Neural crest cell (in vitro differentiated cells): ENCODE measurements at places on chromosomes 7 and 10.

DNA sequence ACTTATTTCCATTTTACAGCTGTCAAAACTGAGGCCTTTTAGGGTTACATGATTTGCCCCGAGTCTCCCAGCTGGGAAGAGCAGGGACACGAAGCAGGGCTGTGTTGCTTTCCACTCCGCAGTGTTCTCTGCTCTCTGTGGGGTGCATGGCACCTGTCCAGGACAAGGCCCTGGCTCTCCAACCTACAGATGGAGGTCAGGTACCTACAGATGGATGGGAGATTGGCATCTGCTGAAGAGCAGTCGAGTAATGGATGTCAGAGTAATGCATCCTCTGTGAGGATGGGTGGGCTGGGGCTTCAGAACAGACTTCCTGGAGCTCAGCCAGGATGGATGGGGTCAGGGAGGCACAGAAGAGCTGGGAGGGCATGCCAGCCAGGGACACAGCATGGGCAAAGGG lies 85.0 kb downstream of the EMX2 start:
- no peaks in the 10 kb centered on the region for H3K4me1 ChIP-seq
- H3K4me3 ChIP-seq = no peak overlapping the region
- H3K36me3 ChIP-seq = no peaks in the 10 kb centered on the region
- H3K27ac ChIP-seq = no peak overlapping the region

DNA sequence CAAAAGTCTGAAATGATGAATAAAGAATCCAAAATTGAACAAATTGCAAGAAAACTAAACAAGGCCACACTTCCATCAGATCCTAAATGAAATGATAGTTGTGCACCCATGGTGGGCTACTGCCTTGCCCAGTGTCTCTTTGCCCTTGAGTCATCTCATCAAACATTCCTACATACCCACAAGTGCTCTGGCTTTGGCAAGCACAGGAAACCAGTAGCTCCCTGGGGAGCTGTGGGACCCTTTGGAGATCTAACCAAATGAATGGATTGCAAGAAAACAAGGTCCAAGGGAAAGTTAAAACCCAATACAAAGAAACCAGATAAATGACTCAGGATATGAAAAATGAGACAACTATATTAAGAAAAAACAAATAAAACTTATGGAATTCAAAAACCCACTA lies 129.8 kb upstream of the TMEM229A start:
- no peak for DNase-seq
- no peak overlapping the region for H3K27ac ChIP-seq
- peaks cover 5% of the 10 kb centered on the region for H3K4me1 ChIP-seq
- H3K36me3 ChIP-seq = peaks cover 4% of the 10 kb centered on the region
- no peaks in the 10 kb centered on the region for H3K27me3 ChIP-seq
- no peak overlapping the region for H3K4me3 ChIP-seq

DNA sequence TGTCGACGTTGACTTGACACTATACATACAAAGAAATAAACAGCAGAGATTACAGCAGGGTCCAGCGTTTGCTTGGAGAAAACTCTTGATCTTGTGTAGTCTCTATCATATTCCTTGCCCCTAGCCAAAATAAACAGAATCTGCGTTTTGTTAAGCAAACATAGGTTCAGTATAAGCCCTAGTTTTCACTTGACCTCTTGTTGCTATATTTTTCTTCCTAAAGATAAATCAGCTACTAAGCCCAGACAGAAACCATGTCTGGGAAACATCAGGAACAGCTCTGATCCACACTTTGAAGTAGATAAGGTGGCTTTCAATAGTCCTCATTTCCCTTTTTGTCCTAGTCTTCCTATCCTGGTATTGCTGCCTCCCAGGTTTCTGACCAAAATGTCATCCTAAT lies 328.2 kb upstream of the MAGI2 start:
- DNase-seq = no peak
- H3K27me3 ChIP-seq = peaks cover 2% of the 10 kb centered on the region
- no peak overlapping the region for H3K27ac ChIP-seq
- no peaks in the 10 kb centered on the region for H3K4me1 ChIP-seq

- H3K27me3 ChIP-seq = no peaks in the 10 kb centered on the region
- H3K27ac ChIP-seq = peak overlapping the region; percentile 22
- H3K36me3 ChIP-seq = peaks cover 3% of the 10 kb centered on the region
- DNase-seq = no peak
Measured at GRCh38 chr7:116949941-116950801, 3.1 kb upstream of the ST7 start.

GRCh38 chr7:159218607-159219006 lies 73.9 kb upstream of the VIPR2 start:
- no peak for DNase-seq
- H3K36me3 ChIP-seq = no peaks in the 10 kb centered on the region
- no peak overlapping the region for H3K27ac ChIP-seq
- H3K4me1 ChIP-seq = peaks cover 5% of the 10 kb centered on the region

DNA sequence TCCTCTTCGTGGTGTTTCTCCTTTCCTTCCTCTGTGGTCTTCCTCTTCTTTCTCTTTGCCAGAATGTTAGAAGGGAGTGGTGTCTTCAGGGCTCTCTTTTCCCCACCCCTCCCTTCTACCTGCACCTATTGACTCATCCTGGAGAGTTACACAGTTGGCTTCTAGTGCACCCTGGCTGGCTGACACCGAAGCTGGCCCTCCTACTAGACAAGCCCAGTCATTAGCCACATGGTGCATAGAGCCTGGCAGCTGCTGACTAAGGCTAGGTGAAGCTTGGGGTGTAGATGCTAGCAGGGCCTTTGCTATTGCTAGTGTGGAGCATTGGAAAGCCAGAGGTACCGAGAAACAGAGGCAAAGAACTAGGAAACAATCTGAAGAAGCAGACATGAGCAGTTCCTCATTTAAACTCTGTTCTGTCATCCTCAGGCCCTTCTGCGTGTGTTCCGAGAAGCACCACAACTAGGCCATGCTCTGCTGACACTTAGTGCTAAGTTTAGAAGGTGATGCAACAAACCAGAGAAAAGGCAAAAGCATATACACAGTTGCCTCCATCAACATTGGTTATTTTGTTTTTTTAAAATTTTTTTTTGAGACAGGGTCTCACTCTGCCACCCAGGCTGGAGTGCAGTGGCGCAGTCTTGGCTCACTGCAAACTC lies 213.9 kb downstream of the BAMBI start:
- H3K27me3 ChIP-seq = peaks cover 5% of the 10 kb centered on the region
- no peak for DNase-seq
- no peaks in the 10 kb centered on the region for H3K36me3 ChIP-seq
- no peak overlapping the region for H3K4me3 ChIP-seq
- H3K27ac ChIP-seq = no peak overlapping the region

DNA sequence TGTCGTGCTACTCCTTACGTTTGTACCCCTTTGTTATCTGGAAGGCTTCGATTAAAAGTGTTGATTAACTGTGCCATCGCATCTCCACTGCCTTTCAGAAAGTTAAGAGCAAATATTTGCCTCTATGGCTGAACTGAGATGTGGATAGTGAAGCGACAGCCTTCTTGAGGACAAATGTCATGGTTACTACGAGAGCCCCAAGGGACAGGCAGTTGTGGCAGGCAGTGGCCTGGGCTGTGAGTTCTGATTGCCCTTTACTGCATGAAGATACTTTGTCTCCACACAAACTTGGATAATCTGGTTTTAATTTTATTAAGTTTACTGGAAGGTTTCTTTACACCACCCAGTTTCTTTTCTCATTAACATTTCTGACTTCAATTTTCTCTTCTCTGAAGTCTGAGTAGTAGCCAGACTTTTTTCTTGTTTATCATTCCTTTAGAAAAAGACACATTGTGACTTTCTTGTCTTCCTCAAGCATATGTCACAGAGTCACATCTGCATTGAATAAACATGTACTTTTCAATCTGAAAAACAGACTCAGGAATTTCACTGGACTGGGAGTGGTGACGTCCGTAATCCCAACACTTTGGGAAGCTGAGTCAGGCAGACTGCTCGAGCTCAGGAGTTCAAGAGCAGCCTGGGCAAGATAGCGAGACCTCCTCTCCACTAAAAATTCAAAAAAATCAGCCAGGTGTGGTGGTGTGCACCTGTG lies 1.5 kb downstream of the TAS2R41 start:
- DNase-seq = no peak
- no peak overlapping the region for H3K27ac ChIP-seq
- H3K36me3 ChIP-seq = no peaks in the 10 kb centered on the region
- H3K4me3 ChIP-seq = no peak overlapping the region
- no peaks in the 10 kb centered on the region for H3K27me3 ChIP-seq

GRCh38 chr10:125086691-125087090 lies 73.7 kb downstream of the CTBP2 start:
- H3K4me1 ChIP-seq = peaks cover 54% of the 10 kb centered on the region
- H3K27ac ChIP-seq = no peak overlapping the region
- H3K27me3 ChIP-seq = no peaks in the 10 kb centered on the region
- H3K4me3 ChIP-seq = no peak overlapping the region
- peaks cover 20% of the 10 kb centered on the region for H3K36me3 ChIP-seq
- DNase-seq = no peak

DNA sequence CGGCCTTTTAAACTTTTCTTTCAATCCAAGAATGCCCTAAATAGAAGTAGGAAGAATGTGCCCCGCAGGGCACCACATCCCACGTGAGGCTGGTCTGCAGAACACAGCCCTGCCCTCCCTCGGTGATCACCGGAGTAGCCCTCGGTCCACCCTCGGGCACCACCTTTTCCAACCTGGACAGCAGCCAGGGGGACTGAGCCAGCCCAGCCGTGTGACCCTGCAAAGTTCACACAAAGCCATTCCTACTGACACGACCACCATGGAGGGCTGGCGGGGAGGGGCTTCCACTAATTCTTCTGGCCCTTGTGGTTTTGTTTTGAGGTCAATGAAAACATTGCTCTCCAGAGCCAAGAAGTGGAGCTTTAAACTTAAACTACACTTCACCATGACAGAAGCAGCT lies 132.2 kb downstream of the TCERG1L start:
- no peaks in the 10 kb centered on the region for H3K4me1 ChIP-seq
- H3K27me3 ChIP-seq = no peaks in the 10 kb centered on the region
- no peak overlapping the region for H3K27ac ChIP-seq
- no peaks in the 10 kb centered on the region for H3K36me3 ChIP-seq
- DNase-seq = no peak

GRCh38 chr10:18793951-18794350 lies 134.7 kb downstream of the ARL5B start:
- DNase-seq = no peak
- H3K27ac ChIP-seq = no peak overlapping the region
- no peaks in the 10 kb centered on the region for H3K4me1 ChIP-seq
- no peaks in the 10 kb centered on the region for H3K27me3 ChIP-seq
- H3K4me3 ChIP-seq = no peak overlapping the region

DNA sequence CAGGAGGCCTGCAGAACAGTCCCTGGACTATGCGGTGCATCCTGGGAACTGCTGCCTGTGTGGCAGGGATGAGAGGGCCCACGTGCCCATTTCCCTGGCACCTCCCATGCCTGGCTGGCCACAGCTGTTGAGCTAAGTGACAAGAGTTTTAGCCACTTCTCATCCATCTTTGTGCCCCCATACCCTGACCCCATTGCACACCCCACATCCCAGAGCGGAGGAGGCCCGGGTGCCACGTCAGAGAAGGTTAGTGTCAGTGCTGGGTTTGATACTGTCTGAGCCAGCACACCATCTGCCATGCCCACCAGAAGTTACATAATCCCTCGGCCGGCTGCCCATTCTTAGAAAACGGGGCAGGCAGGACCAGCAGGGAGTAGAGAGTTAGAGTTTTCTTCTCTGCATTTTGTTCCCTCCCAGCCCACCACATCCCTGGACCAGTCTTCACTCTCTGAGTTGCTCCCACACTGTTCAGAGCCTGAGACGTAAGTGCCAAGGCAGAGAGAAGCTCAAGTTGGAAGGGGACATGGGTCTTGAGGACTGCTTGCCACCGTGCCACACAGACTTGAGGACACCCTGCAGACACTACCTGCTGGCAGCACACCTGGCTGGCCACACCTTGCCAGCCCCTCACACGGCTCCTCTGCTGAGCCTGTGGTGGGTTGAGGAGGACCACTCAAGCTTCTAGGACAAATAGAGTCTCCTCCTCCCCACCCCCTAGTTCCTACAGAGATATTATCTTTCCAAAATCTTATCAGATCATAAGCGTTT lies 13.1 kb downstream of the UNC5B start:
- H3K4me3 ChIP-seq = no peak overlapping the region
- no peak for DNase-seq
- no peaks in the 10 kb centered on the region for H3K36me3 ChIP-seq

GRCh38 chr7:101630591-101630990 lies 1.5 kb upstream of the MYL10 start:
- H3K4me3 ChIP-seq = no peak overlapping the region
- no peak overlapping the region for H3K27ac ChIP-seq
- H3K36me3 ChIP-seq = no peaks in the 10 kb centered on the region
- peaks cover 15% of the 10 kb centered on the region for H3K4me1 ChIP-seq

DNA sequence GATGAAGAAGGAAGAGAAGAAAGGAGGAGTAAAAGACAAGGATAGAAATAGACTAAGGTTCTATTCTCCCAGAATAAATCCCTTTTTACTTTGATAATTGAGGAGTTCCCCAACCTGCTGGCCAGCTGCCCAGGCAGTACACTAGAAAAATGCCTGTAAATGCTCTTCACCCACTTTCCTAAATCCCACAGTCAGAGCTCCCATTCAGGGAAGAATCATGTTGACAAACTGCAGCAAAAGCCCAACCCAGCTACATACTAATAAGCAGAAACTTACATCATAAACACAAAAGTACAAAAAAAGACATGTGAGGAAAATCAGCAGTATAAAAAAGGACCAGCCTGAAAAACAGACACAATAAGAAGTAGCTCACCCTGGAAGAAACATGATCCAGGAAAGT lies 15.8 kb upstream of the KDM7A start:
- H3K36me3 ChIP-seq = no peaks in the 10 kb centered on the region
- no peak for DNase-seq
- no peak overlapping the region for H3K27ac ChIP-seq
- no peak overlapping the region for H3K4me3 ChIP-seq
- no peaks in the 10 kb centered on the region for H3K4me1 ChIP-seq

DNA sequence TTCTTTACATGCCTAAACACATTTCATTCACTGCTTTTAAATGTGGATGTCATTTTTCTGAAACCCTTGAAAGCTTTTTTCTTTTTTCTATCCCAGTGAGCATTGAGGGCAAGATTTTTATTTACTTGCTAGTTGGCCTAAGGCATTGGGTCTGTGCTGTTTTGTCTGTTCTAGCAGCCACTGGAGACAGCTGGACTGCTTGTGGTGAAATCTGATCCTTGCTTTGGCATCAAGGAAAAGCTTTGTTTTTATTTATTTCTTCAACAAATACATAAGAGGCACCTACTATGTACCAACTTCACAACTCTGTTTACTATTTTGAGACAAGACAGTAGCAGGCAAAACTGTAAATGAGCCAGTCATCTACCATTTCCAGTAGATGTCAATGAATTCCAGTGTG lies 28.4 kb upstream of the PDLIM1 start:
- peaks cover 3% of the 10 kb centered on the region for H3K36me3 ChIP-seq
- DNase-seq = no peak
- H3K4me1 ChIP-seq = peaks cover 7% of the 10 kb centered on the region
- no peaks in the 10 kb centered on the region for H3K27me3 ChIP-seq
- H3K4me3 ChIP-seq = no peak overlapping the region
- H3K27ac ChIP-seq = no peak overlapping the region
